ENCODE measurements at places on chromosomes 16 and 17. TPM values are rescaled to one million over a fixed set of nuclear protein-coding genes. Genes with fewer than 3 reads are reported as not detected.

The C17orf107 gene
- 27.5 TPM for total RNA-seq

The HSD11B2 gene
- total RNA-seq: not detected

GRCh38 chr16:11009027-11009755, 64.8 kb downstream of the CLEC16A start:
- DNase-seq: no peak

GRCh38 chr17:39735882-39736281, 1.9 kb upstream of the GRB7 start:
- no peak for DNase-seq

DNA sequence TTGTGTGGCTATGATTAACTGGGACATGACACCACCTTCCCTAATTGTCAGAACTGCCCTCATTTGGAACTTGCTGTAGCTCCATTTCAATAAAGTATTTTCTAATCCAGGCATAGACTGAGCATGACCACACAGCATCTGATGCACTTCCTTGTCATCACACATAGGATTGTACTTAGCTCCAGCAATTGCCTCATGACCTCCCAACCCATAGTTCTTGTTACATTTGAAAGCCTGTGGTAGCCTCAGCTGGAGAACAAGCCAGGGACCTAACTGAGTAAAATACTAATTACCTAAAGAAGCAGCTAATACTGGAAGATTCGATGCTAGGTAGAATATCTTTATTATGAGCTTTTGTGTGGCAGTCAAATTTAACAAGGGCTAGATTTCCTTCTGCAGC, 187.3 kb upstream of the KIF2B start:
- DNase-seq: no peak

GRCh38 chr17:41352597-41353366, 2.2 kb upstream of the KRT33A start:
- no peak for DNase-seq

GRCh38 chr16:27174798-27175197, 28.5 kb upstream of the KDM8 start:
- no peak for DNase-seq

GRCh38 chr17:19386051-19386929, 700 bp downstream of the MFAP4 start:
- DNase-seq: no peak

GRCh38 chr17:10162096-10162495, 36.3 kb downstream of the GAS7 start:
- peak; percentile 17 for DNase-seq

Measured in natural killer cell (primary cell).